ENCODE measurements at places on chromosomes 4 and X. TPM values are rescaled to one million over a fixed set of nuclear protein-coding genes. Genes with fewer than 3 reads are reported as not detected.
A peak's percentile ranks its signal among the peaks of the same experiment; 100 is the strongest.

GRCh38 chr4:140296335-140297220, 76.9 kb upstream of the SCOC start:
- H3K27me3 ChIP-seq, result peaks cover 1% of the 10 kb centered on the region
- H3K4me1 ChIP-seq, result peaks cover 40% of the 10 kb centered on the region
- peak overlapping the region; percentile 68 for H3K4me3 ChIP-seq
- DNase-seq, result peak; percentile 24
- no peaks in the 10 kb centered on the region for H3K36me3 ChIP-seq

- peak; percentile 83 for DNase-seq
- H3K36me3 ChIP-seq, result no peaks in the 10 kb centered on the region
- no peak overlapping the region for H3K27ac ChIP-seq
- peaks cover 3% of the 10 kb centered on the region for H3K27me3 ChIP-seq
- no peak overlapping the region for H3K4me3 ChIP-seq
Observed at GRCh38 chr4:184100297-184100885, 117.3 kb downstream of the ENPP6 start.

Gene MAP7D2
- 3.0 TPM for total RNA-seq

Gene KCNE5
- 1.6 TPM for total RNA-seq

Gene PPP4R3C
- not detected for total RNA-seq

- H3K4me1 ChIP-seq, result no peaks in the 10 kb centered on the region
- DNase-seq, result no peak
- no peak overlapping the region for H3K27ac ChIP-seq
- no peaks in the 10 kb centered on the region for H3K36me3 ChIP-seq
- no peak overlapping the region for H3K4me3 ChIP-seq
Observed at GRCh38 chr4:176587920-176588319, 204.8 kb downstream of the VEGFC start.

Gene C4orf46
- 18.5 TPM for total RNA-seq

DNA sequence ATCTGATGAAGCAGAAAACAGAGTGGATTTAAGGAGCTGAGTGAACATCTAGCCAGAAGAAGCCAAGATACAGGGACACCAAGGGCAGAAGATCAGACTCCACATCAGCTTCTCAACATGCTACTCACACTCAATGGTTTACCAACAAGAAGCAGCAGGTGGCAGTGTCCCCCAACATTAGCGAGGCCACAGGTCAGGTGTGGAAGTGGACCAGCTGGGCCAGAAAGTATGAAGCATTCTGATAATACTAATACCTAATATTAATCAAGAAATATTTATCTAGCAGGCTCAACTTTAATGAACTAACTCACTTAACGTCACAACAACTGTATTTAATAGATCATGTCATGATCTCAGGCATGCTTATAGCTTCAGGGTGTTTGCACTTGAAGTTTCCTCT, 73.4 kb upstream of the TTC29 start:
- H3K4me3 ChIP-seq, result no peak overlapping the region
- no peak overlapping the region for H3K27ac ChIP-seq
- H3K4me1 ChIP-seq, result peaks cover 3% of the 10 kb centered on the region
- peak; percentile 66 for DNase-seq
